RWPE1 (cell line): ENCODE measurements at places on chromosomes 5 and 9.

GRCh38 chr9:137301081-137301947, 757 bp downstream of the NRARP start:
- DNase-seq = no peak

DNA sequence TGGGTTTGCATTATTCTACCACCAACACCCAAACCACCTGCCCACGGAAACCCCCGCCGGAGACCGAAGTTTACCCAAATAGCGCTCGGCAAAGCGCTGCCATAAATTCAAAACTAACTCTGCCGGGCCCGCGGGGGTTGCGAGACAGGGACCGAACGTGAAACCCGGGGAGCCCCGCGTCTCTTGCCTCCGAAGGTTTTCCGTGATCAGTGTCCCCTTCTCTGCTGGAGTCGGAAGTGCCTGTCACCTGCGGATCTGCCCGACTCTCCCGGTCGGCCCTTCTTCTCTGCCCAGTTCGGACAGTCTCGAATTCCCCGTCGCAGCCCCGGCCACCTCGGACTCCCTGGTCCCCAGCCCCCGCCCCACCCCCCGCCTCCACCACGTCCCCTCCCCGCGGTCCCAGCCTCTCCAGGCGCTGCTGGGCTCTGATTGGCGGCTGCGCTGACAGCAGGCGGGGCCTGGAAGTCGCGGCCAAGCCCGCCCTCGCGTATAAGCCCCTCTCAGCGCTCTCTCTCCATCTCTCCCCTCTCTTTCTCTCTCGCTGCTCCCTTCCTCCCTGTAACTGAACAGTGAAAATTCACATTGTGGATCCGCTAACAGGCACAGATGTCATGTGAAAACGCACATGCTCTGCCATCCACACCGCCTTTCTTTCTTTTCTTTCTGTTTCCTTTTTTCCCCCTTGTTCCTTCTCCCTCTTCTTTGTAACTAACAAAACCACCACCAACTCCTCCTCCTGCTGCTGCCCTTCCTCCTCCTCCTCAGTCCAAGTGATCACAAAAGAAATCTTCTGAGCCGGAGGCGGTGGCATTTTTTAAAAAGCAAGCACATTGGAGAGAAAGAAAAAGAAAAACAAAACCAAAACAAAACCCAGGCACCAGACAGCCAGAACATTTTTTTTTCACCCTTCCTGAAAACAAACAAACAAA, at the start of gene RORB:
TSS of gene RORB (plus strand) at position 517 of the 929 bp plus-strand sequence. CDS start 642 bp downstream, outside the sequence.
- DNase-seq = peak; percentile 24

- no peak for DNase-seq
Measured at GRCh38 chr9:33449715-33450114, 2.3 kb upstream of the AQP3 start.

DNA sequence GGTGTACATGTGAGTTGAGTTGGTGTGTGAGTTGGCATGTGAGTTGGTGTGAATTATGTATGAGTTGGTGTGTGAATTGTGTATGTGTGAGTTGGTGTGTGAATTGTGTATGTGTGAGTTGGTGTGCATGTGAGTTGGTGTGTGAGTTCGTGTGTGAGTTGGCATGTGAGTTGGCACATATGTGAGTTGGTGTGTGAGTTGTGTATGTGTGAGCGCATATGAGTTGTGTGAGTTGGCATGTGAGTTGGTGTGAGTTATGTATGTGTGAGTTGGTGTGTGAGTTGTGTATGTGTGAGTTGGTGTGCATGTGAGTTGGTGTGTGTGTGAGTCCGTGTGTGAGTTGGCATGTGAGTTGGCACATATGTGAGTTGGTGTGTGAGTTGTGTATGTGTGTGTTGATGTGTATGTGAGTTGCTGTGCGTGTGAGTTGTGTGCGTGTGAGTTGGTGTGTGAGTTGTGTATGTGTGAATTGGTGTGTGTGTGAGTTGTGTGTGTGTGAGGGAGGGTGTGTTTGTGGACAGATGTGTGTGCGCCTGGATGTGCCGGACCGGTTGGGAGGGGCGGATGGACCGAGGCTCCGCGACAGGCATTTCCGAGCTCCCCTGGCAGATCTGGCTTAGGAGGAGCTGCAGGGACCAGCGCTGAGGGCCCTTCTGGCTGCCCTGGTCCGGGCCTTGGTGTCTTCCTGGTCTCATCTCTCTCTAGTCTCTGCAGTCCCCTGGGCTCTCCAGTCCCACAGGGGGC, 162.5 kb upstream of the IER5L start:
- DNase-seq = no peak

GRCh38 chr5:127697894-127698600, 5.1 kb upstream of the CCDC192 start:
- DNase-seq = peak; percentile 17

DNA sequence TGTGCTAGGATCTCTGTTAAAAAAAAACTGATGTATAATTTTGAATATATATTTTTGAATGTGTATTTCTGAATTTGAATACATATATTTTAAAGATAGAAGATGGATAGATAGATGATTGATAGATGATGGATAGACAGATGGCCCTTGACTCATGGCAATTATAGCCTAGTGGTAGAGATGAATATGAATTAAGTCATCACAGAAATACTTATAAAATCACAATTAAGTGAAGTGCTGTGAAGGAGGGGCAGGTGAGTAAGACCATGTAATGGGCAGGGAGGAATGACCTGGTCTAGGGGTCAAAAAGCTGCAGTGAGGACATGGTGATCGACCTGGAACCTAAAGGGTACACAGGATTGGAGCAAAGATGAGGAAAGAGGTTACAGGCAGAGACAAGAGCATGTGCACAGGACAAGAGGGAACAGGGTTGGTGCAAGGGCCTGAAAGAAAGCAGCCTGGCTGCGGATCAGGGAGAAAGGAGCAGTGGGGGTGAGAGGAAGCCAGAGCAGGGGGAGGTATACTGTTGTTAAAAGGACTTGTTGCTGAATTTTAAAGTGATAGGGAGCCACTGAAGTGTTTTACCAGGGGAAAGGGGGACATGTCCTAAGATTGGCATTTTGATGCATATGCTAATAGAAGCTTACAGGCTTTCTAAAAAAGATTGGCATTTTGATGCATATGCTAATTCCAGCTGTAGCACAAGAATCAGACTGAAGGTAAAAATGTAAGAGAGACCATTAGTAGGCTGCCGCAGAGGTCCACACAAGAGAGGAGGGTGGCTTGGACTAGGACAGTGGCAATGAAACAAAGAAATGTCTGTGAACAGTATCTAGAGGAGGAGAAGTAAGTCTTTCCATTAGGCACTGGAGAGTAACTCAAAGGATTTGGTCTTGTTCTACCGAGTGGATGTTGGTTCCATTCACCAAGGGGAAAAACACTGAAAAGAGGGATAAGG, 527.8 kb downstream of the AGTPBP1 start:
- peak; percentile 55 for DNase-seq

DNA sequence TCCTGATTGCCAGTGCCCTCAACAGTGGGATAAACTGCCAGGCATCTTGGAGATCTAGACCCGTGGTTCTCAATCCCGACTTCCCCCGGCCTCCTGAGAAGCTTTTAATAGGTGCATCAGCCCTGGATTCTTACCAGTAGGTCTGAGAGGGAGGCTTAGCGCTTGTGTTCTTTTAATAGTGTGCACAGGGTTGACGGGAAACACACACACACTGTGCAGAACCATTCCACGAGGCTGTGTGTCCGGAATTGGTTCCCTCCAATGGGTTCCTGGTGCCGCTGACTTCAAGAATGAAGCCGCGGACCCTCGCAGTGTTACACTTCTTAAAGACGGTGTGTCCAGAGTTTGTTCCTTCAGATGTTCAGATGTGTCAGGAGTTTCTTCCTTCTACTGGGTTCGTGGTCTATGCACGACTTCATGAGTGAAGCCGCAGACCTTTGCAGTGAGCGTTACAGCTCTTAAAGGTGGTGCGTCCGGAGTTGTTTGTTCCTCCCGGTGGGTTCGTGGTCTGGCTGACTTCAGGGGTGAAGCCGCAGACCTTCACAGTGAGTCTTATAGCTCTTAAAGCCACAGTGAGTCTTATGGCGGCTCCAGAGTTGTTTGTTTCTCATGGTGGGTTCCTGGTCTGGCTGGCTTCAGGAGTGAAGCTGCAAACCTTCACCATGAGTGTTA, 46.6 kb upstream of the PRSS3 start:
- DNase-seq = no peak

DNA sequence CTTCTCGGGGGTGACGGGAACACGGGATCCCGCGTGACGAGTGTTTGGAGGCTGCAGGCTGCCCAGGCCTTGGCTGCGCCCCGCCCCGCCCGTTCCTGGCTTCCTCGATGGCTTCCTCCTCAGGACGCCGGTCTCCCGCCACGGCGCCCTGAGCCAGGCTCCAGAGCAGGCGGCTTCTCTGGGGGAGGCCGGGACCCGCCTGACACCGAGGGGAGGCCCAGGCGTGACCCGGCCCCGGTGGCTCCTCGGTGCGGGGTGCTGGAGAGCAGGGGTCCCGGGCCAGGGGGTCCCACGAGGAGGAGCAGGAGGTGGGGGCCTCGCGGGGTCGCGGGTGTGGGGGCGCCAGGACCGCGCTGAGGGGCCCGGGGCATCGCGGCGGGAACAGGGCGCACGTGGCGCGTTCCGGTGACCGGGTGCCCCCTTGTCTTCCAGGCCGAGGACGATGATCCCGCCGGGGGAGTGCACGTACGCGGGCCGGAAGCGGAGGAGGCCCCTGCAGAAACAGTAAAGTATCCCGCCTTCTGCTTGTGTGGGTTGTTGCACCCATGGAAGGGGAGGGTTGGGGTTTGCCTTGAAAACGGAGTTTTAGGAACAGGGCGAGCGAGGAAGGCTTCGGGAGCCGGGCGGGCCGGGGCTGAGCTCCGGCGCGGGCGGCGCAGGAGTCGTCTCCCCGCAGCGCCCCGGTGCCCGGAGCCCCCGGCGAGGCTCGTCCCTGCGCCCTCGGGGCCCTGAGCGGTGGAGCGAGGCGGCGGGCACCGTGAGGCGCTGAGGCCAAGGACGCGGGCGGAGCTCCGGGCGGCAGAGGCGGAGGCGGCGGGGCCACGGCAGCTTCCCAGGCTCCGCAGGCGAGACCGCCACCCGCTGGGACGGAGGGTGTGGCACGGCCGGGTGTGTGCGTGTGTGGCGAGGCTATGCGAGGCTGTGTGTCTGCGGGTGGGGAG, 22.2 kb downstream of the AHRR start:
- peak; percentile 62 for DNase-seq

GRCh38 chr9:83623679-83624076, 735 bp downstream of the IDNK start:
- DNase-seq = no peak

DNA sequence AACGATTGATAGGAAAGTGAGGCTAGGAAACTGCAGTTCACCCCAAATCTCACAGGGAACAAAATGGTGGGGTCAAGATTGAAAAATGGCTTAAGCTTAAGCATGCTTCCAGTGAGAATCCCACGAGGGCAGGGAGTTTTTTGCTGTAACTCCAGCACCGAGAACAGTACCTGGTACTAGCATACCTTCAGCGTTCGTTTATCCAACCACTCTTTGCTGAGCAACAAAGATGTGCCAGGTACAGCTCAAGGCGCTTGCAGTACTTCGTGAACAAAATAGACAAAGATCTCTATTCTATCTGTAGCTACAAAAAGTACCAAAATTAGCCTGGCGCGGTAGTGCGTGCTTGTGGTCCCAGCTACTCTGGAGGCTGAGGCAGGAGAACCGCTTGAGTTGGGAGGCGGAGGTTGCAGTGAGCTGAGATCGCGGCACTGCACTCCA, 778 bp upstream of the PPP6C start:
- DNase-seq = peak; percentile 51

GRCh38 chr9:642014-642413, 199.5 kb upstream of the DMRT1 start:
- no peak for DNase-seq

GRCh38 chr5:138874241-138874640, 894 bp downstream of the LRRTM2 start:
- DNase-seq = no peak

DNA sequence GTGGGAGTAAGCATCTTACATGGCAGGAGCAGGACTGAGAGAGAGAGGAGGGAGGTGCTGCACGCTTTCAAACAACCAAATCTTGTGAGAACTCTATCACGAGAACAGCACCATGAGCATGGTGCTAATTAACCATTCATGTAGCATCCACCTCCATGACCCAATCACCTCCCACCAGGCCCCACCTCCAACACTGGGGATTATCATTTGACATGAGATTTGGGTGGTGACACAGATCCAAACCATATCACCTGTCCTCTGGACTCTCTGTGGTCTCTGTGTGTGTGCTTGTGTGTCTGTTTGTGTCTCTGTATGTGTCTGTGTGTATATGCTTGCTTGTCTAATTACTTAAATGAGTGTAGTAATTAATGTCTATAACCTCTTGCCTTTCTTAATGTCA, 31.1 kb downstream of the SEC61B start:
- DNase-seq = no peak

DNA sequence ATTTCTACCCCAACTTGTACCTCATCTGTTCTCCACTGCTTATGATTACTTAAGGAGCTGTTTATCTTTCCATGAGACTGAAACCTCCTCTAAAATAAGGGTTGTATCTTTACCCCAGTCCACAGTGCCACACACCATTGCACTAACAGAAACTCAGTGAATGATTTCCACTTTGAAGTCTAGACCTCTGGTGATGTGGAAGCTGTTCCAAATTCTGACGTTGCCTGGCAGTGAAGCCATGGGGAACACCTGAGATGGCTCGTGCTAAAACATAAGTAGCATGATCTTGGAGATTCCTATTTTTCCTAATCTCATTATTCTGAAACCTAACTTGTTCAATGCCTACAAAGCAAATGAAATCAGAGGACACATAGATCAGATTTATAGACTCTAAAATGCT, 583.2 kb downstream of the EBF1 start:
- DNase-seq = no peak

DNA sequence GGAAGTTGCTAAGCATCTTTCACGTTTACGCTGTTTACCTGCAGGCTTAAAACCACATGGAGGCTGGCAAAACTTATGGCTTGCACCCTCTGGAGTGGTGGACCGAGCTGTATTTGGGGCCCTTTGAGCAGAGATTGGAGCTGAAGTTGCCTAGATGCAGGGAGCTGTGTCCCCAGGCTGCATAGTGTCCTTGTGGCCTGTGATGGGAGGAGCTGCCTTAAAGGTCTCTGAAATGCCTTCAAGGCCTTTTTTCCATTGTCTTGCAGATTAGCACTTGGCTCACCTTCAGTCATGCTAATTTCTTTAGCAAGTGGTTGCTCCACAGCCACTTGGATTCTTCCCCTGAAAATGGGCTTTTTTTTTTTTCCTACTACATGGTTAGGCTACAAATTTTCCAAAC, 81.5 kb upstream of the CHD1 start:
- DNase-seq = no peak

DNA sequence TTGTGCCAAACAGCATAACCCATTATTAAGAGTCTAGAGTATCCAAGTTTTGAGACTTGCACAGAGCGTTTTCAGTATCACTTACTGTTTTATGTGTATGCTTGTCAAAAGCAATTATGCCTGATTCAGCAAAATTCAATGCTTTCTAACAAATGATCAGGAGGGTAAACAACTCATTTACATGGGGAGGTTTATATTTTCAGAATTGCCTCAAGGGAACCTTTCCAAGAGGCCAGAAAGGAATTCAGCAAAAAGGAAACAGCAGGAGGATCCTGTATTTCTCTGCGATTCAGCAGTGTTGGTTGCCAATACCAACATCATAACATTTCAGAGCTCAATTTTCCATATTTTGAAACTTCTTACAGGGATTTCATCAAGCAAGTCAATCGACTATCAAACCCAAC, 69.3 kb upstream of the DAB2 start:
- DNase-seq = no peak

- no peak for DNase-seq
Measured at GRCh38 chr9:101453776-101454570, 18.4 kb upstream of the ALDOB start.
